ENCODE measurements at places on chromosomes 3 and 15.

- no peak for DNase-seq
Observed at GRCh38 chr3:42119561-42120355, 28.6 kb downstream of the TRAK1 start.

DNA sequence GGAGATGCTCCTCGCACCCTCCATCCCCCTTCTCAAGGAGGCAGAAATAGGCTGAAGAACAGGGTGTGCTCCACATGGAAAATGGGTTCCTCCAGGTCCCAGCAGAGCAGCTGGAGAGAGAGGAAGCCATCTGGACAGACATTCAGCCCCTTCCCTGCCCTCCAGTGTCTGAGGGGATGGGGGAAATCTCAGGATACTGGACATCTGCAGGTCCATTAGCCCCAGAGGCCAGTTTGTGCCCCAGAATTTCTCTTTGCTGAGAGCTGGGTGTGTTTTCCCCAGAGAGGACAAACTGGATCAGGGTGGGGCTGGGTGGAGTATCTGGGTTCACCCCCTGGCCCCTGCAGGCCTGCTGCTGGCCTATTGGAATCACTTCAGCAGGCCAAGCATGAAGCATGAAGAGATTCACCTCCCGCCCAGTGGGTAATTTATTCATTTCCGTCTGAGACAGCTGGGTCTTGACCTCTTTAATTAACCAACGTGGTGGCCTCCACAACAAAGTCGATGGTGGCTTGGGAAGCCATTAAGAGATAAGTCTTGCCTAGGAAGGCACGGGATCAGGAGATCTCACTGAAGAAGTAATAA is 4.6 kb downstream of the FAM3D start:
- DNase-seq, result no peak

- DNase-seq, result no peak
Observed at GRCh38 chr15:100159436-100159835, 182.3 kb downstream of the ADAMTS17 start.

DNA sequence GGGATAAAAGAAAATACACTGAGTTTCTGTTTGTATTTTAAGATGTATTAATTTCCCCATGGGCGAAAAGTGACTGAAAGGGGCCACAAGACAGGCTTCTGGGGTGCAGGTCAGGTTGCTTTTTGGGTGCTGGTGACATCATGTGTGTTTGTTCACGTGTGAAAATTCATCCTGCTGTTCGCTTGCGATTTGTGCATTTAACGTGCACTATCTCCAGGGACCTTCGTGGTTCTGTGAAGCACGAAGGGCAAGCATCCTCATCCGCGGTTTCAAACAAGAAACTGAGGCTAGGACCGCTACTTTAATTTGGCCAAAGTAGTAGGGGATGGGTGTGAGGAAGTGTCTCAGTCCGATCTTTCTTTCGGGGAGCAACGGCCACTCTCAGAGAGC is 1.6 kb upstream of the SMAD6 start:
- no peak for DNase-seq

- DNase-seq, result no peak
Observed at GRCh38 chr3:30597131-30597768, 9.2 kb upstream of the TGFBR2 start.

DNA sequence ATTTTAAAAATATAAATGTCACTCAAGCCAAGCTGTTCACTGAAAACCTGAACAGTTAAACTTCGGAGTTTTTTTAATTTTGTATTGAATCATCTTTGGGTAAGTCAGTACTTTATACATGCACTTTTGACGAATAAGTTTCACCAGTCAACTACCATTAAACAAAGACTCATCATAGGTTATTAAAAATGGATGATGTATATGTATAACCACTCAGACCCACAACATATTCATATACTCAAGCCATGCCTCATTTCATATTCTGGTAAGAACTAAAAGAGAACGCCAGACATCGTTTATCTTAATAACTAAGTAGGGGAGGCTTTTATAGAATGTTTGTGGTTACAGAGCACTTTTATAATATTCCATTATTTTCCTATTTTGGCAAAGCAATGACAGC is 18.3 kb downstream of the MSL2 start:
- DNase-seq, result no peak

DNA sequence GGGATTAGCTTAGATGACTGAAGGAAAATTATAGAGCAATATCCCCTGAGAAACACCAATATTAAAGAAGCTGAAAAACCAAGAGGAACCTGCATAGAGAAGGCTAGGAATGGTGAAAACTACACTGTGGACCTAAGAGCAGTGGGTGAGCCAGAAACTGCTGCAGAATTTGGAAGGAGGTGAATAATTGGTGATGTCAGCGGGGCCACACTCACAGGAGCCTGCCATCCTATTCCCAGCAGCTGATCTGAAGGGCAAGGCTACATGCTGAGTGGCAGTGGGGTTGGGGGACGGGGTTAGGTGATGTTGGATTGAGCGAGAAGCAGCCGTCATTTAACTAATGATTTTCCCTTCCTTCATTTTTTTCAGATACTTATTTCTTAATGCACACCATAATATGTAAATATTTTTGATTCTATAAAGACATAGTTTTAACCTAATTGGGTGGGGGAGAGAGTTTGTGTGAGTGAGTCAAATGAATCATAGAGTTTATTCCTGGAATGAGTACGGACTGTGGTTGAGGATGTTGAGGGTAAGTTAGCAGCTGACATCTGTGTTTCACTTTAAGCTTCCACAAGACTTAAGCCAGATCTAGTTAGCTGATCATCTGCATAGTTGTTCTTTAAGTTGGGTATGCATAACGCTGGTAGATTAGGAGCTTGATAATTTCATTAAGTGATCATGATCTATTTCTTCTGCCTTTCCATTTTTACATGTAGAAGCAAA is 222.8 kb downstream of the PTPRG start:
- no peak for DNase-seq

GRCh38 chr3:47433796-47434195 is 41.9 kb downstream of the SCAP start:
- no peak for DNase-seq

DNA sequence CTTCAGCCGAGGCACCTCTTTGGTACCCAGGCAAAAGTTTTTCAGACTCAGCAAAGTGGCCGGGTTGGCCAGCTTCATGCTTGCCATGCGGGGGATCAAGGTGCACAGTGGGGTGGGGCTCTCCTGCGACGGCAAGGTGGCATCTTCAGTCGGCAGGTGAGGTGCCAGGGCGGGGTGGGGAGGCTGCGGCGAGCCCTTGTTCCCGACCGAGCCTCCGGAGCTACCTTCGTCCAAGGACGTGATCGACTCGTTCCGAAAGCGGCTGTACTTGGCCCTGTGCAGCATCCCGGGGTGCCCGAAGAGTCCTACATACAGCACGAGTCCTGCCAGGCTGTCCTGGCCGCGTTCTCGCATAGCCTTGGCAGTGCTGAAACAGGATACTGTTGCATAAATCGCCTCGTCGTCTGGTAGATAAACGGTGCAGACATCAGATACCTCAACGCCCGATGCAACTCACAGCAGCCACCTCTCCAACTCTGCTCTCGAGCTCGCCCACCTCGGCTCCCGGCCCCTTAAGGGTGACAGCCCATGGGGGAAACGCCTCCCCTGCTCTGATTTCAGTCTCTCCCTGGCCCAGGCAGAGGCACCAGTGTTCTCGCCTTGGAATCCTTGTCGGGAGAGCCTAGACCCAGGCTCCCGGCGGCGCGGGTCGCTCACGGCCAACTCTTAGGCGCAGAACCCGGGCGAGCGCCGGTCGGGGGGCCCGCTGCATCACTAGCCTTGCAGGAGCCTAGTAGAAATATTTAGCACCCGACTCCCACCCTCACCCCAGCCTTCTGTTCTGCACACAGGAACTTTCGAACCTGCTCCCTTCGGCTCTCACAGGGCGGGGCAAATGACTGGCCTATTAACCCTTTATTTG is 826 bp downstream of the SHC4 start:
- no peak for DNase-seq

DNA sequence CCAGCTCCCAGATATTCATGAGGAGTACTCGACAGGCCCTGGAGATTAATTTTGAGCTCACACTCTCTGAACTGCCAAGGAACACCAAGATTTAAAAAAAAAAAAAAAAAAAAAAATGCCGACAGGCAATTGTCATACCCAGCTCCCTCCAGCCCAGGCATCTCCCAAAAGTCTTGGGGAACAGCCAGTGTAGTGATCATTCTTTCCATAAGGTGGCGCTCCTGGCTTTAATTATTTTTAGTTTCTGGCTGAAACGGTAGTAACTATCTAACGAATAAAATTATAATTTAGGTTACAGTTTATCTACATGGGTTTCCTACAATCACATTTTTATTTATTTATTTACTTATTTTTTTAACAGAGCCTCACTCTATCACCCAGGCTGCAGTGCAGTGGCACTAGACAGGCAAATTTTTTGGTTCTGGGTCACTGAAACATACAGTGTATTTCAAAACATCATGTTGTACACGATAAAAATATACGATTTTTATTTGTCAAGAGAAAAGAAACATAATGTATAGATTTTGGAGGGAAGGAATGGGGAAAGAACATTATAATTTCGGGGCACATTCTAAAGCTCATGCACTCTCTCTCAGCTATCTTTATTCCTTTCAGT is 157.3 kb downstream of the ADAMTS9 start:
- no peak for DNase-seq

- DNase-seq, result no peak
Observed at GRCh38 chr15:25990220-25990619, 127.1 kb upstream of the ATP10A start.
